Mucosa of gallbladder (tissue), 1 donor: ENCODE measurements at places on chromosomes 5 and 9.

- no peak for DNase-seq
These were observed 348.5 kb downstream of the TMEM232 start for GRCh38 chr5:110377943-110378342.

DNA sequence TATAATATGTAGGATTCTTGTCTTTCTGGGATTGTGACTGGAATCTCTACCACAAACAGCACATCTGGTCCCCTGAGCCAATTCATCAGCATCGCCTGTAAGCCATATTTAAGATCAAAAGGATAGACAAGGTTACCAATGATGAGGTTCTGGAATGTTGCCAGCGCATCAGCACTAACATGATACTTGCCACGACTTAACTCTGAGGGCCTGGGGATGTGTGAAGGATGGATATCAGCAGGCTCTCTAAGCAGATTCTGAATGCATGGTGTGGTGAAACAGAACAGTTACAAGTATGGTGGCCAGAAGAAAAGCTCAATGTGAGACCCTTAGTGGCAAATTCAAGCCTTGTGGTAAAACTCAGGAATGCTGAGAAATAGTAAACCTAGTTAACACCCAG lies 143.0 kb downstream of the XRCC4 start:
- DNase-seq: no peak

GRCh38 chr5:113574417-113574816 lies 60.9 kb downstream of the YTHDC2 start:
- no peak for DNase-seq

DNA sequence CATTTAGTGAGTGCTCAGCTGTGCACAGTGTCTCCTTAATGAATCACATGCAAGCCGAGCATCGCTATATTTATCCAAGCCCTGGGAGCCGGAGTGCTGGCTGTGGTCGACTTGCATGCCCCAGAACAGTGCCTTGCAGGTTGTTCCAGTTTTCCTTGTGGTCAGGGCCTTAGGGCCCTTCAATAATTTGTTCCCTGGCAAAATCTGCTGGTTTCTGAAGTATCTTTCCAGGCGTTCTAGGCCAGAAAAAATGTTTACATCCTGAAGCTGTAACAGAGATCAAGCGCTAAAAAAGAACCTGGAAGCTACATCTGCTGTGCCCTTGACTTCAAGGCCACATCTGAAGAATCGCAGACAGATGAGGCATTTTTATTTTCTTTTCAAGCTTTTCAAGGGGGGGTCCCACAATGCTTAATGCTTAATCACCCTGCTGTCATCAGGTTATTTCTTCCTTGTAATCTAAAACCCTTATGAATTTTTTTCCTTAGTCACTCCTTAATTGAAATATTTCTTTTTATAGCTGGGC lies 105.8 kb downstream of the DOCK2 start:
- DNase-seq: no peak

DNA sequence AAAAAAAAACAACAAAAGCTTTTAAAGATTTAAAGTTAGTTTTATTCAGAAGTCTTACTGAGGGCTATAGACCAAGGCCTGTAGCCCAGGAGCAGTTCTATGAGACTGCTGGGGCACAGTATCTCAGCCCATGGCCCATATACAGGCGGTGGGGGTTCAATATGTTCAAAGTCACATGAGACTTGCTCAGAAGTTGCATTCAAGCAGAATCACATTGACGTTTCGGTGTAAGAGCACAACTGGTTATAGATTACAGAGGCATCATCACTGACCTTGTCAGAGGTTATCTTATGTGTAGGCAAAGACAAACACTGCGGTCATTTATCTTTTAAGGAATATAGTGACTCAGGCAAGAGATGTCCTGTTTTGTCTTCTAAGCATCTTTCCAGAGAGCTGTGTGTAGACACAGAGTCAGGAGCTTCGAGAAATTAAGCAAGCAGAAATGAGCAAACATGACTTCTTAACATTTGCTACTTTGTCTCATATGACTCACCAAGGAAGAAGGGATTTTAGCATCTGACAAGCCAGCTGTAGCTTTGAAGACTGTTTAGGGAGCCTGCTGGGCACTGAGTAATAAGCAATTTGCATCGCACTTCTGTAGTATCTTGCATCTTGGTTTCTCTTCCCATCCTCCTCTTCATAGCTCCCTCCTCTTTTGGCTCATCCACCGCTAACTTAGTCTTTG lies 12.9 kb upstream of the F2RL1 start:
- peak; percentile 22 for DNase-seq

DNA sequence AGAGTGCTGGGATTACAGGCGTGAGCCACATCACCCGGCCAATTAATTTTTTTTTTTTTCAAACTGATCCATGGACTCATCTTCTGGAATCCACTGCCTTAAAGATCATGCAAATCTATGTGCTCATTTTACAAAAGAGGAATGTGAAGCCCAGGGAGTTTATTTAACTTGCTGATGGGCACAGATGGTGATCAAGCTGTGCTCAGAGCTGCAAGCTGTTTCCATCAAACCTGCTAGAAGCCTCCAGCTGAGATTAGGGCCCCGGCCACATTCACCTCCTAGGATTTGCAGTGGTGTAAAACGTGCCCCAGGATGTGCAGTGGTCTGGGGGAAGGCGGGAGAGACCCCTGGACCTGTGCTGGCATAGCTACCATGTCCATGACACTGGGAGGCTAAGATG lies 56.1 kb upstream of the TUT7 start:
- DNase-seq: no peak

DNA sequence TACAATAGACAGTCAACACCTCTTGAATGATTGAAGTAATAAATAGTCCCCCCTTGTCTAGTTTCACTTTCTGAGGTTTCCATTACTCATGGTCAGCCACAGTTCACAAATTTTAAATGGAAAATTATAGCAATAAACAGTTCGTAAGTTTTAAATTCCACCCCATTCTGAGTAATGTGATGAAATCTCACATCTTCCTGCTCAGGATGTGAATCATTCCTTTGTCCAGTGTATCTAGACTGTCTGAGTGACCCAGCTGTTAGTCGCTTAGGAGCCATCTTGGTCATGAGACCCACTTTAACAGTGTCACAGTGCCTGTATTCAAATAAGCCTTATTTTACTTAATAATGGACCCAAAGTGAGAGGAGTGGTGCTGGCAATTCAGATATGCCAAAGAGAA lies 311.6 kb upstream of the PRR16 start:
- DNase-seq: no peak

DNA sequence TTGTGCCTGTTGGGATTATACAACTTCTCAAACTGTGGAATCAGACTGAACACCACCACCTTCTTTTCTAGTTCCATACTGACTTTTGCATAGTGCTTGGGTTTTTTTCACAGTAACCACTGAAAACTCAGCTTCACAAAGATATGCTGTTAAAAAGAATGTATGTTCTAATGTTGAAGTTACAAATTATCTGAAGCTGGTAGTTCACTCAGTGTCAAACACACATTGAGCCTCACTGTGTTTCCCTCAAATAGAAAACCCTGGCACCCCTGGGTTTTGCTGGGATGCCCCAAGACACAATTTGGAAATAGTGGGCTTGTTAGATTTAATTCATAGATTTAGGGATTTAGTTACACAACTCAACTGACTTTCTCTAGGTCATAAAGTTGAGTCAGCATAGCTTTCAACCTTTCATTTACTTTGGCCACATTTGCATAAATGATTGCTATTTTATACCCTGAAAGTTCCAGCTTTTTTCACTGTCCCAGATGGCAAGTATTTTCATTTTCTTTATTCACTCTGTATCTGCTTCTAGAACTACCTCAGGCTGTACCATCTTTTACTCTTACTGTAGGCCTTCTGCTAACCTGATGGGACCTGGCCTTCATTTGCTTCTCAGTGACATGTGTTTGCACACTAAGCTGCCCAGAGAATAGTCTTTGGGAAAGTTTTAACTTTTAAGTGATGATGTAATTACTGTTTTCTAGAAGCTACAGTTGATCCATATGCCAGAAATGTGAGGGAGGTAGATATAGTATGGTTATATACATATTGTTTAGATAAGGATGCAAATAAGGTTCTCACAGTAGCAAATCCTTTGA lies 115.1 kb downstream of the CDC42SE2 start:
- no peak for DNase-seq

- no peak for DNase-seq
These were observed 18.9 kb upstream of the MLANA start for GRCh38 chr9:5871785-5872184.

GRCh38 chr9:72486594-72486955 lies 34.8 kb upstream of the TMC1 start:
- no peak for DNase-seq

GRCh38 chr9:18710065-18710464 lies 236.1 kb downstream of the ADAMTSL1 start:
- no peak for DNase-seq
